Right renal pelvis (tissue), 4 donors: ENCODE measurements at places on chromosomes 6 and 20. TPM values are rescaled to one million over a fixed set of nuclear protein-coding genes. Genes with fewer than 3 reads are reported as not detected.

CLPSL2 gene
- not detected for polyA plus RNA-seq

SIRPG gene
- polyA plus RNA-seq, result 0.16 TPM

SNX5 gene
- 241 TPM for polyA plus RNA-seq

DNA sequence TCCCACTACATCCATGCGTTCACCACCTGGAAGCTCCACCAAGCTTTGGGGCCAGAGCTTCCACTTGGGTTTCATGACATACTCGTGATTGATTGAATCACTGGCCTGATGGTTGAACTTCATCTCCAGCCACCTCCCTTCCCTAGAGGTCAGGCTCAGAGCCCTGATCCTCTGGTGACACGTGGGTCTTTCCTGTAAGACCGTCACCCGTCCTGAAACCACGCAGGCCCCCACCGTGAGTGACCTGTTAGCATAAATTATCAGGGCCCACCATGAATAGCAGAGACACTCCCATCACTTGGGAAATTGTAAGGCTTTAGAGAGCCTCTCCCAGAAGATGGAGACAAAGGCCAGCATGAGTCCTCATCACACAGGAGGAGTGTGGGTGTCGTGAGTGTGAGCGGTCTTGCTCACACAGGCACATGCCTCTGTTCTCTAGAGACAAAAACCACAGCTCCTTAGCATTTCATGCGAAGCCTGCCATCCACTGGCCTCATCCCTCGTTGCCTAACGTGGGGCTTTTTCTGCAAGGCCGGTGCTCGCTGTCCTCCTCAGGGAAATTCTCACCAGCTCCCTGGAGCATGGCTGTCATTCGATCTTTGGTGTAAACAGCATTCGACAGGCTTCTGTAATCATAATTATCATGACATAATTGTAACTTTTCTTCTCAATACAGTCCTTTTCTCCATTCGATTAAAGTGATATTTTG is 65.1 kb upstream of the DUSP22 start:
- DNase-seq, result no peak

GRCh38 chr6:143700684-143701348 is 23.1 kb downstream of the PHACTR2 start:
- DNase-seq, result peak; percentile 61

DNA sequence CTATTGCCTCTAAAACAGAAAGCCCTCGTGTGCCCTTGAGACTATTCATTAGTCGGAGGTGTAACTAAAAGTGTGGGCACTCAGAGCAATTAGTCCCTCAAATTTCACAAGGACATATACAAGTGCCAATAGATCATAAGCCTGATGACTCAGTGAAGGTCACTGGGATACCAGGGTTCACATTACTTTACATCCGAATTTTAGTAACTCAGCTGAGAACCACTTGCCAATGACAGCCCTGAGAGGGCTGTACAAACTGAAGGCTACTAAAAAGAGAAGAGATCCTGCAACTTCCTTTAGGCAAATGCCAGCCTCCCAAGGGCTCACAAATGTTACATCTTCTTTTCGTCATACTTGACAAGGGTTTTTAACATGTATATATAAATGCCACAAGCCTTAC is 369.6 kb downstream of the TENT5A start:
- DNase-seq, result no peak

DNA sequence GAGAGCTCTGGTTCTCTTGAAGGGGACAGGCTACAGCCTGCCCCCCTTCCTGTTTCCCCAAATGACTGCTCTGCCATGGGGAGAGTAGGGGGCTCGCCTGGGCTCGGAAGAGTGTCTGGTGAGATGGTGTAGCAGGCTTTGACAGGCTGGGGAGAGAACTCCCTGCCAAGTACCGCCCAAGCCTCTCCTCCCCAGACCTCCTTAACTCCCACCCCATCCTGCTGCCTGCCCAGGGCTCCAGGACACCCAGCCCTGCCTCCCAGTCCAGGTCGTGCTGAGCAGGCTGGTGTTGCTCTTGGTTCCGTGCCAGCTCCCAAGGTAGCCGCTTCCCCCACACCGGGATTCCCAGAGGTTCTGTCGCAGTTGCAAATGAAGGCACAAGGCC is 9.8 kb downstream of the VEGFA start:
- DNase-seq, result no peak

DNA sequence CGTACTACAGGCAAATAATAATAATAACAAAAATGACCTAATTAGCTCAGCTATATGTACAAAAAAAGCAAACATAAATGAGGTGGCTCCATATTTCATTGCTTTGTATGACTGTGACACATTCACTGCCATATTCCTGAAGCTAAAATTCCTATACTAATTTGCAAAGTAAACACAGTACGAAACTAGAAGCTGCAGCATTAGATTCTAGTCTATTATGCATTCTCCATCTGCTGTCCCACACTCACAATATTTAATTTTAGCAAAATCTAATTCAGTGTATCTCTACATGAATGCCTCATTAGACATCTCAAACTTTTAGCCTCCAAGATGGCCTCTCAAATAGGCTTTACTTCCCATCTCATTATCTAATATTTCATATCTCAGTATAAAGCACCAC is 55.1 kb downstream of the ATG5 start:
- DNase-seq, result no peak

DNA sequence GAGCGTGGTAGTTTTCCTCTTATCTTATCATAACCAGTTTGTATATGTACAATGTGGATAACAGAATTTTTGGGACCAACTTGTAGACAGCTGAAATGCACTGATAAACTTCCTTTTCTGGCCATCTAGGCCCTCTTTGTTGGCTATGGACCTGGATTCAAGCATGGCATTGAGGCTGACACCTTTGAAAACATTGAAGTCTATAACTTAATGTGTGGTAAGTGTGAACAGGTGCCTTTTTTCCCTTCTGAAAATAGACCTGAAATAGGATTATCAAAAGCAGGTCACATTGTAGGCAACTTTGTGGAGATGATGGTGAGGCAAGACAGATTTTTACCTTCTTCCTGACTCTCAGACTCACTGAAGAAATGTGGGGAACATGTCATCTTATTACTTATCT is 67.8 kb downstream of the ENPP1 start:
- DNase-seq, result no peak

DNA sequence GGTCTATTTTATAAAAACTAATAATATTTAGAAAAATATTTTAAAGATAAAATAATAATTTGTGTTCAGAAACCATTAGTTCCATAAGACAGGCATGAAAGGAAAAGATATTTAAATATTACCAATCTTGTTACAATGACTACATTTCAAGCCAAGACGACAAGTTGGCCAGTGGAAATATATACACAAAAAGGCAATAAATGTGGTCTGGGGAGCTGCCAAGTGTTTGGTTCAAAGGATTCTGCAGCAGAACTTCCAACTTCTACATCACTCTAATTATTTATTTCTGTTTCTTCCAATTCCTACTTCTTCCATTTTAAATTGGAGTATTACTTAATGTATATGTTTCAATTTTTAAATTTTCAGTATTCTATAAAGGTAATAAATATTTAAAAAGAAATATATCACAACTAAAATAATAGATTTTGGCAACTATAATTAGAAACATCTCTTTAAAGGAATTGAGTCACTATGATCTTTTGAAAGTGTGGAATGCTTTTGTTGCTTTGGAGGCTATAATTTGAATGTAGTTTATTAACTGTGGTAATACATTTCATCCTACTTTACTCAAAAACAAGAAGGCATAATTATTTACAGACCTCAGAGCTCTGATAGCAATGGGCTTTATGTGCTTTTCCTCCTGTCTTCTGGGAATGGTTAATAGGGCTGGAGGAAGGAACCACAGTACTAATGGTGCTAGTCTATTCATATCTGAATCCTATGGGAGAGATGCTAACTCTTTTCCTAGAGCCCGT is 129.7 kb upstream of the FAM184A start:
- DNase-seq, result no peak

DNA sequence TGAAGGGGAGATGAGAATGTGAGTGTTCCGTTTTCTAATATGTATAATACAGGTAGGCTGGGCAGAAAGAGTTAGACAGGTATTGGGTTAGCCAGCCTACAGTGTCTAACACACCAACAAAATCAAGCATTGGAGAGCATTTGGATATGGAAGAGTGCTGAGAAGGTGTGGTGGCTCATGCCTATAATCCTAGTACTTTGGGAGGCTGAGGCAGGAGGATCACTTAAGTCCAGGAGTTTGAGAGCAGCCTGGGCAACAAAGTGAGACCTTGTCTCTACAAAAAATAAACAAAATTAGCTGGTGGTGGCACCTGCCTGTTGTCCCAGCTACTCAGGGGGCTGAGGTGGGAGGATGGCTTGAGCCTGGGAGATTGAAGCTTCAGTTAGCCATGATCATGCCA is 38.6 kb upstream of the SLC23A2 start:
- DNase-seq, result no peak

- DNase-seq, result no peak
These were observed 528.6 kb upstream of the JARID2 start for GRCh38 chr6:14717307-14717706.

- DNase-seq, result no peak
These were observed 2.5 kb downstream of the BTN1A1 start for GRCh38 chr6:26502626-26503025.

DNA sequence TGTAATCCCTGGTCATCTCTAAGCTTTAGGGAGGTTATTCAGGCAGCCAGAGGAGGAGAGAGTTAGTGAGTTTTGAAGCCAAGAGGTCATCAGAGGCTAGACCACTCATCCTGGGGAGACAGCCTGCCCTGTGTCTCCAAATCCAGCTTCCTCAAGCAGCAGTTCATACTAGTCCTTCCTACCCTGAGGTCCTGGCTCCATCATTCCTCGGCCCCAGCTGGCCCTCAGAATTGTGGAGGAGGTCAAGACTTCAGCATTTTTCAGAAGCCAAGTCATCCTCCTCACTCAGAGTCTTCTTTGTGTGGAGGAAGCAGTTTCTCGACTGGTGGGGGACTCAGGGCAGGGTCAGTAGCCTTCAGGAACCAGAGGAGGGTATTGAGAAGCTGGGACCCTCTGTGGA is 12.4 kb upstream of the KIAA1755 start:
- DNase-seq, result no peak

DNA sequence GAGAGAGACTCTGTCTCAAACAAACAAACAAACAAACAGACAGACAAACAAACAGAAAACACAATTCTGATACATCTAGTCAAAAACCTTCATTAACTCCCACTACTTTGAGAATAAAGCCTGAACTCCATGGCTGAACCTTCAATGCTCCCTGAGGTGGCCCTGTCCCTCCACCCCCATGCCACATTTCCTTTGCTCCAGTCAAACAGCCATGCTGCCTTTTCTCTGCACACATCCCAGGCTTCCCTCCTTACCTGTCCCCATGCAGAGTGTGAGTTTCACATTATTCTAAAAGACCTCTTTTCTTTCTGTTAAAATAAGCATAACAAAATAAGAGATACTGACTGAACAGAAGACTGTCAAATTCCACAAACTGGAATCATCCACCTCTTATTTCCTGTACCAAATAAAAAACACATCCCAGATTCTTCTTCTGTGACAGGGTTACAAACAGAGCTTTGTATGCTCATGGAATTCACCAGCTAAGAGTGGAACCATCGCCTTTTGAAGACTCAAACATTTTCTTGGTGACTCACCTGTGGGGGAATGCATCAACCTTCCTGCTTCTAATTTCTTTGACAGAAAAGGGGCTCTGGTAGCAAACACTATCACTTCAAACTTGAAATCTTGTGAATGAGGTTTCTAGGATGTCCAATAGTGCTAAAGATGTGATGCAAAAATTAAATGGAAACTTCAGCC is 71.0 kb upstream of the SLC22A16 start:
- DNase-seq, result no peak

GRCh38 chr6:151443911-151444621 is 7.9 kb downstream of the RMND1 start:
- no peak for DNase-seq

DNA sequence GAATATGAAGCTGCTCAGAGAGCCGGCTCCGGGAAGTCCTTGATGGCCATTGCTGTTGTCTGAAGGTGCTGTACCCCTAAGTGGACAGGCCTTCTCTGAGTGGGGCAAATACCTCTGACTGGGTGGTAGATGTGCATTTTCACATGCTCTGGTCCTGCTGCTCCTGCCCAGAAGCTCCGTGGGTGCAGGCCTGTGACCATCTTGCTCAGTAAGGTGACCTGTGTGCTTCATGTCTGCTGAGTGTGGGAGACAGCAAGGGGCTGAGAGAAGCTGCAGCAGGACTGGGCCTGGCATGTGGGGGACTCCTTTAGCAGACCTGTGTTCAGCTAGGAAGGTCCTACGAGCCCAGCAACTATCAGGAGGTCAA is 5.0 kb downstream of the SPATA2 start:
- DNase-seq, result no peak

DNA sequence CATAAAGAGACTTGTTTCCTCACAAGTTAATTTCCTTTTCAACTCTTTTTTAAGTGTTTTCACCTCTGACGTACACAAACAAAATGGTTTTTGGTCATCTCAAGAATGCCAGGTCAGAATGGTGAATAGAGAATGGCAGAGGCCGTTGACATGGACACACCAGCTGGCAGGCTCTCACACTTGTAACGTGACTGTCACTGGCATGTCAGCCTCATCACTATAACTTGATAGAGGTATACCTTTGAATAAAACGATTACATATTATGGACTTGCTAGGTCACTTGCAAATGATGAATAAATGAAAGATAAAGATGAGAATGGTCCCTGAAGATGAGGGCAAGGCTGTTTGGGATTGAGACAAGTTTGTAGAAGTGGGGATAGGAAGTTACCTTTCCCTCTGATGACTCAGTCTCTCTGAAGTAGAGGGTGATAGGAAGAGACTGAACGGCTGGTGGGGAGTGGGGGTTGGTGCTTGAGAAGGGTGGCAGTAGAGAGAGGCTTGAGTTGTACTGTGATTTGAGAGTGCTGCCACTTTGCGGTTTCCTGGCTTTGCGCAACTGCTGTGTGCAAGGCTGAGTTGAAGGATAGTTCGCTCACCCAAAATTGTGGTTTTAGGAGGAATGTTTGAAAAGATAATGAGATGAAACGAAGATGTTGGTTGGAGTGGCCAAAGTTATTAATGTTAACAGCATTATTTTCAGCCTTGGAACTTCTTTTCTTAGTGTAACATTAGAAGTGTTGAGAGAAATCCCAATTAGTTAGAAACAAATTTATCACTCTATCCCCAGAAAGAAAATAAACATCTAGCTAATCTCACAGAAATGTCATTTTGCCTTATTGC is 30.3 kb downstream of the TBPL1 start:
- DNase-seq, result no peak

GRCh38 chr6:126198631-126199030 is 141.3 kb upstream of the CENPW start:
- DNase-seq, result peak; percentile 37

DNA sequence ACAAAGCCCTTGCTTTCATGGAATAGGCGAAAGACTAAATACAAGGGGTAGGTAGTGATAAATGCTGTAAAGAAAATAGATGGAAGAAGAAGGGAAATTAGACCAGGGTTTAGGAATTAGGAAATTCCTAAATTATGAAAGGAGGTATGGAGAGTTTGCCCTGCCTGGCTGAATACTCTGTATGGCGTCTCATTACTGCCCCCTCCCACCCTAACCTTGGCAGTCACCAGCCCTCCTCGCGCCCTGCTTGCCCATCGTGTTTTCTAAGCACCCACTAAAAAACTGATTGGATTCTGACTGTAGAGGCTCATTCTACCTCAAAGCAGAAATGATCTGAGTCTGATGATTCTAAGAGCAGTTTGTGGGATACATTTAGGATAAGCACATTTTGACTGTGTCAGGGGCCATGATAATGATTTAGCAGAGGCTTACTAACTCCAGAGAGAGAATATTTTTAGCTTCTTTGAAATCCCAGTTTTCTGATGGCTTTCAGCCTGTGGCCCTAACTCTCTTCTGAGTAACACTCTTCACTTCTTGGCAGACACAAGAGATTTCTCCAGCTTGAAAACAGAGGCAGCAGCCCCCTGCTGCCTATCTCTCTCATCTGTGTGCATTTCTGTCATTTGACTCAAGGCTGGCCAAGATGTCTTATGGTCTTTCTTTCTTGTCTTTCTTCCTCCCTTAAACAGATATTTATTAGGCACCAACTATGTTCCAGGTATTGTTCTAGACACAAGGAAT is 1.4 kb upstream of the CHD6 start:
- DNase-seq, result no peak
